ENCODE measurements at places on chromosomes 2 and 18. TPM values are rescaled to one million over a fixed set of nuclear protein-coding genes. Genes with fewer than 3 reads are reported as not detected.

The SLC4A5 gene
- 0.44 TPM for total RNA-seq

The BOLL gene
- not detected for total RNA-seq

The GALNT1 gene
- total RNA-seq = 57.3 TPM

The AFG3L2 gene
- total RNA-seq = 60.0 TPM

The FZD7 gene
- 33.4 TPM for total RNA-seq

The KCNS3 gene
- 9.6 TPM for total RNA-seq

The TMEM169 gene
- 0.66 TPM for total RNA-seq

The HJURP gene
- total RNA-seq = 46.5 TPM

The FBXO41 gene
- 2.1 TPM for total RNA-seq

The NEB gene
- 0.12 TPM for total RNA-seq

The FAM228B gene
- total RNA-seq = 6.6 TPM
